CD4-positive, alpha-beta memory T cell (primary cell): ENCODE measurements at places on chromosomes 4 and X.

GRCh38 chr4:83850435-83850834, 314.5 kb downstream of the GPAT3 start:
- no peak for DNase-seq

DNA sequence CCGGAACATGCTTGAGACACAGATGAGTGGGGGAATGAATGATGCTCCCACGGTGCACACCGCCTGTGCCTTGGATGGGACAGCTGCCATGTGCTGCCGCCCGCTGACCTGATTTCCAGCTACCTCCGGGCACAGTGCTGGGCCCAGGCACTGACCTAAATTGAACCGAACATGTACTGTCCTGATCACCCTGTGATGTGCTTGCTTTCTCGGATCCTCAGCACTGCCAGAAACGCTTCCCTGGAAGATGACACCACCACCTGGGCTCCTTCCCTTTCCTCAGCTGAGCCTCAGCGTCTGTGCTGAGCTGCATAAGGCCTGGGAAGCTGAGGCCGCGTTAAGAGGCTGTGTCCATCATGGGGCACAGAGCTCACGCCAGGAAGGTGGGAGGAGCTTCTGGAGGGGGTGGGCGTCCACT, 39.3 kb upstream of the MXD4 start:
- no peak for DNase-seq

- DNase-seq: no peak
Observed at GRCh38 chrX:114152130-114152529, 431.8 kb upstream of the HTR2C start.

DNA sequence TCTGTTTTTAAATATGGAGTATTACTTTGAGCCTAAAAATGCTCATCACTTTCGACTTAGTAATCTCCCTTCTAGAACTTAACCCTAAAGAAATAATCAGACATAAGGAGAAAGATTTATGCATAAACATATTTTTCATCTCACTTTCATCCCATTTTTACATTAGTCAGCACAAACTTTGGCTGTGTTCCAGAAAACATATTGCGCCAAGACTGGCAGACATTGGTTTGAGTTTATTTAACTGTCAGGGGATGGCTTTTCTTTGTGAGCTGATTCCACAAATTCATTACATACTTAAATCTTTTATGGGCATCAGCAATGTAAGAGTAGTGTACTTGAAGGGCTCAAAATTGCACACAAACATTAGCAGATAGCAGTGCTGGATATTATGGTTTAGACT, 23.7 kb downstream of the MAOA start:
- no peak for DNase-seq

GRCh38 chr4:86441175-86441936, 81.5 kb upstream of the MAPK10 start:
- no peak for DNase-seq

DNA sequence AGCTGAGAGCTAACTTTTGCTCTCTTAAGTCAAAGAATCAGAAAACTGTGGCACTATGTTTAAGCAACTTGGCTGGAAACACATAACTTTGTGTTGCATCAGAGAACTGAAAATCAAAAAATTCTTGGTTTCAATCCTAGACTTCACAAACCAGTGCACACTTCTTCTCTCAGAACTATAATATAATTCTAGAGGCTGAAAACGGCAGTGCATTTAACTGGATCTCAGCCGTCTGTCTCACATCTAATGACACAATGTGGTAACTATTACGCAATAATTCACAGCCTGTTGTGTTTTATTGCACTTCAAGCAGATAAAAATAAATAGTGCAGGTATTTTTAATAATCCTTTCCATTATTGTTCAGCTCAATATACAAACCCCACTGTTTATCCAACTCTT, 260.6 kb upstream of the DIAPH2 start:
- DNase-seq: no peak

DNA sequence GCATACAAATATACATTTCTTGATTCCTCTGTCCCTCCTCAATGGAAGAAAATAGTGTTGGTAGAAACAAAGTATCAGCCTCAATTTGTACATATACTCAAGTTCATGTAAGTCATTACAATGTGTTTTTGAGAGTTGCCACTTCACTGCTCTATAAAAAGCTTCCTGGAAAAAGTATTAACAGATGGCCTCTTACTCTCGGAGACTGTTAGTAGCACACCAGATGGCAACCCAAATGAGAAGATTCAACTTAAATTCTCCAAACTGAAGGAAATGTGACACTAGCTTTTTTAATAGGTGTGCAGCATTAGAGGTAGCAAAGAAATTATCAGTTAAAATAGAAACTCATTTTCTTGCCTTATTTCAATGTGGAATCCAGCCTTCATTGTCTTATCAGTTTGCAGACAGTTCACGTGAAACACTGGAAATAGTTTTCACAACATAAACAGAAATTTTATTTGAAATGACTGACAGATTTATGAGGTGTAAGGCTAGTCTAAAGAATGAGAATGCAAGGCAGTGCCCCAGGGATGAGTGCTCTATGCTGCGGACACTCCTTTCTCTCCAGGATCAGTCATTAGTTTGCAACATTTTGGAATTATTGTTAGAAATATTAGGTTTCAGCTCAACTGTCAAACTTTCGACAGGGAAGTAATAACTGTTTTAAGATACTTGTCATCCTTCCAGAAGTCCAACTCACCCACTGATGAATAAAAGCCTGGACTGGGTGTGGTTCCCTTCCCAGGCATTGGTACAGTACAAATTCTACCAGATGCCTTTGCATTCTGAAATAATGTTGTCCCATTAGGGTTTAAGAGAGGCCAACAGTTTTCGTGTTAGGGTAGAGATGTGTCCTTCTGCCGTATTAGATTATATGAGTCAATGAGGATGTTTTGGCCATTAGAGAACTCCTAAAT, 50.9 kb downstream of the IDS start:
- DNase-seq: no peak

DNA sequence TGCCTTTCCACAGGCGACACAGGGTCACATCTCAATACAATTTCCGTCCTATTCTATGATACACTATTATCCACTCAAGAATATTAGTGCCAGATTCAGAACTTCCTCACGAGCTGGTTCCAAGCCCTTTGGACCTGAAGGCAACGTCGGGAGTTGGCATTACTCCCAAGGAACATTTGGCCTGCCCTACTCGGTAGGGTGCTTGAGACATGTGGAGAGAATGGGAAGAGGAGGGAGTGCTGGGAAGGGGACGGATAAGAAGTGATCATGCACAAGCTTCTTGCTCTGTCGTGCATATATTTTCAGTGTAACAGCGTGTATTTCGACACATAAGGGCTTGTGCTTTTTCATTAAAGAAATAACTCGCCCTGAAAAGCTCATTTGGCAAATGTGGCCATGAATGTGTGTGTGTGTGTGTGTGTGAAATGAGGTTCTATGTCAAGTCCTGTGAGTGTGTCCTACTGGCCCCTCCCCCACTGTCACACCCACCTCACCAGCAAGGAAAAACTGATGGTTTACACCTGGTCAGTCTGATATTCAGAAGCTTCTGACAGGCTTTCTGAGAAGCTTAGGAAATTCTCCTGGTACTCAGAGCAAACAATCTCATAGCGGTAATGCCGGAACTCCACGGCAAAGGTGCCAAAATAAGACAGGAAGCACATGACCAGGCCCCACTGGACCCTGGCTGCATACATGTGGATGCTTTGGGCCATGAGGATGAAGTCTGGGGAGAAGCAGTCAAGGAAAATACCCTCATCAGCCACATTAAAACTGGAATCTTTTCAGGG, 54.8 kb downstream of the ENOPH1 start:
- no peak for DNase-seq

- no peak for DNase-seq
Observed at GRCh38 chrX:148552775-148553174, 52.4 kb downstream of the AFF2 start.

DNA sequence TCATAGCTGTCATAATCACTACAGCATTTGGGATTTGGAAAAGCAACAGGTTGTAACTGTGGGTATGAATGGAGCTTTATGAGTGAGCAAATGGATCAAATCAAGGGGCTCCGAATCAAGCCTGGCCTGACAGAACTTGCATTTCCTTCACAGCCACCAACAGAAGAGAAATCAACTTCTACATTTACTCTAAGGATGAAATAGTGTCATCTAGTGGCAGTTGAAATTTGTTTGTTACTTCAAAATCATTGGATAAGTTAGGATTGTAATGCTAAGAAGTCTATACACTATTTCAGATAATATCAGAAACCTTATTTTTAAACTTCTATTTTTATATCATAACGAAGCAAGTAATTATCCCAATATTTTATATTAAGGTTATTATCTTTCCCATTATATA, 10.7 kb upstream of the WDR17 start:
- no peak for DNase-seq

DNA sequence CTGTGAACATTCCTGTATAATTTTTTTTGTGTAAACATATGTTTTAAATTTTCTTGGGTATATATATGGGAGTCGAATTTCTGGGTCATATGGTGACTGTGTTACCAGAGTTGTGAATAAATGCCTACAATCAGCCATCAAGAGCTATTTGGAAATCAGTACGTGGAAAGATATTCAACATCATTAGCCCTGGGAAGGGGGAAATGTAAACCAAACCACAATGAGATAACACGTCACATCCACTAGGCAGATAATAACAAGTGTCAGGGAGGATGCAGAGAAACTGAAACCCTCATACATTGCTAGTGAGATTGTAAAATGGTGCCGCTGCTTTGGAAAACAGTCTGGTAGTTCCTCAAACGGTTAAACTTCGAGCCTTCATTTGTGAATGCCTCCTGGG, 43.9 kb downstream of the LUZP4 start:
- DNase-seq: no peak

DNA sequence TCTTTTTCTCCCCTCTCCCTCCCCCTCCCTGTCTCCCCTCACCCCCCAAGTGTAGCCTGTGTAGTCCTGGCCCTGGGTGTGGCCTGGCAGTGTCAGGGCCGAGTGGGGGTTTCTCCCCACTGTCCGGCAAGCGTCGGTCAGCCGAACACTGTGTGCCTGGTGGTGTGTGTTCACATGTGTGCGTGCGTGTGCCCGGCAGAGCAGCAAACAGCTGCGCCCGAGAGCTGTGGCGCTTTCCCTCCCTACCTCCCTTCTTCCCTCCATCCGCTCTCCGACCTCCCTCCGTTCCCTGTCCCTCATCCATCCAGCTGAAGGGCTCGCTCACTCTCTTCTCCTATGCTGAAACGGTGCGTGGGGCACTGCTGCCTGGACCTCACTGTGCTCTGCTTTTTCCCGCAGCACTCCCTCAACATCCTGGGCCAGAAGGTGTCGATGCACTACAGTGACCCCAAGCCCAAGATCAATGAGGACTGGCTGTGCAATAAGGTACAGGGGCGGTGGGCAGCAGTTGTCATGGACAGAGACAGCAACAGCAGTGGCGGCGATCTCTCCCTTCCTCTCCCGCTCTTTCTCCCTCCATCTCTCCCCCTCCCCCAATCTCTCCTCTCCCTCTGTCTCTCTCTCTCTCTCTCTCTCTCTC, 17.4 kb upstream of the UBA1 start:
- DNase-seq: no peak

DNA sequence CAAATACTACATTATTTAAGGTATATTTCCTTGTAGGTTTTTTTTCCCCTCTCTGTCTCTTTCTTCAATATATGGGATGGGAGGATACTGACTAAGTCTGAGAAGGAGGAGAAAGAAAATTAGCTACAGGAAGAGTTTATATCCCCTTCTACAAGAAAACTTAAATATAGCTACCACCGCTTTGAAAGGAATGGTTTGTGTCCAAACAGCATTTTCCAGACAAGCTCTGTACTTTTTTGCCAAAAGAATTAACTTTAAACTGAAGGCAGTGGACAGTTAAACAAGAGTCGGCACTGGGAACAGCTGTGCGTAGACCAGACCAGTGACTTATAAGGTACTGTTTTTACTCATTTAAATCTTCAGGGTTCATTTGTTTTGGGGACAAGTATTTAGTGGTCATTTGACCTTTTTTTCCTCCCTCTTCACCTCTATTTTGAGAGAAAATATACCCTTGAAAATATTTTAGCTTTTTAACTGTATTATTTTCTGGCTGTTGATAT, 303.7 kb downstream of the ARHGAP24 start:
- no peak for DNase-seq

DNA sequence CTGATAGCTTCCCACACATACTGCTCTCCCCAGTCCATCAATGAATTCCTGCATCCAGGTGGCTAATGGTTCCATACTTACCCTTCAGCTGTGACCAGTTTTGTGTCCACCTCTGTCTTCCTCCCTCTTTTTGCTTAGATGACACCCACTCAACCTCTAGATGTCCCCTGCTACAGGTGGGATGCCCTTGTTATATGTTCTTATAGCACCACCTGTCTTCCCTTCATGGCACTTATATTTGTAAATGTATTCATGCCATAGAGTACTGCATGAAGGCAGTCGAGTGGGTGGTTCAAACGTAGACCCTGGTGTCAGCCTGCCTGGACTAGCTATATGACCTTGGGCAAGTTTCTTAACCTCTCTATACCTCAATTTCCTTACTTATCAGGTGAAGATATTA, 6.5 kb upstream of the USP46 start:
- DNase-seq: peak; percentile 28

DNA sequence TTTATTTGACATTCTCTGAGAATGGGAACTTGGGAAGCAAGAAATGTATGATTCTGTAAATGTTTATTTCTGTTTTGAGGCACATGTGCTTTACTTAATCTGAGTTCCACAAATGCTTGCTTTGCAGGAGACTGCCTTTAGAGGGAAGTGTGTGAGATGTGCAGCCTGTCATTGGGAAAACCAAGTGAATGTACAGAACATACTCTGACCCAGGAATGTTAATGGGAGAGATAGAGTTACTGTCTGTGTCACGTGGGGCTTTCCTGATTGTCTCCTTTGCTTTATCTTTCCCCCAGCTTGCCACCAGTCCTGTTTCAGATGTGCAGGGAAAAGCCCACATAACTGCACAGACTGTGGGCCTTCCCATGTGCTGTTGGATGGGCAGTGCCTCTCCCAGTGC, 218.6 kb upstream of the ANXA3 start:
- DNase-seq: no peak

GRCh38 chr4:49000806-49001205, 14.7 kb downstream of the CWH43 start:
- no peak for DNase-seq

GRCh38 chrX:149845385-149845784, 35.6 kb upstream of the MAGEA8 start:
- no peak for DNase-seq

DNA sequence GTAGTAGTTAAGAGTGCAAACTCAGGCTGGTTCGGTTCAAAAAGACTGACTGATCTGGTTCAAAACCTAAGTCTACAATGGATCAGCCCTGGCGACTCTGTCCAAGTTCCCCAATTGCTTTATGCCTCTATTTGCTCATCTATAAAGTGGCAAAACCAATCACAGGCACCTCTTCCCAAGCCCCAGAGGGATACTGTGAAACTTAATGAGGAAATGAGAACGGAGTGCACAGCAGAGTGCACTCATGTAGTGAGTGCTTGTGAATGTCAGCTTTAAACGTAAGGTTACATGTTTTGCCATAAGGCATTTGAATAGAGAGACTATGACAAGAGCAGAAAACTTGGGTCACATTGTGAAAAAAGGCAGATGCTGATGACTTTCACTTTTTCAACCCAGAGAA, 199.7 kb upstream of the KLF3 start:
- DNase-seq: no peak
